ENCODE measurements at places on chromosomes 13 and 19. TPM values are rescaled to one million over a fixed set of nuclear protein-coding genes. Genes with fewer than 3 reads are reported as not detected.

DNA sequence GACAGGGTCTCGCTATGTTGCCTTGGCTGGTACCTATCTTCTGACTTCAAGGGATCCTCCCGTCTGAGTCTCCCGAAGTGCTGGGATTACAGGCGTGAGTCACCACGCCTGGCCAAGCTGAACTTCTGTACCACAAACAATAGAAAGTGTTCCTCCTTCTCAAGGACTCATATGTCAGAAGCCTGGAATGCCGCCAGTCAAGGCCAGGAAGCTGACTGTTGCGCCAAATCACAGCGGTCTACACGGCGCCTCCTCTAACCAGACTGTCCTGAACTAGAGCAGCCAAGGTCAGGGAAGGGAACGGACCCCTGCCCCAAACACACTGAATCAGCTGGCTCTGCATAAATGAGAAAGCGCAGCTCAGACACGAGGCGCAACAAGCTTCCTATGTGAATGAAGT lies 14.6 kb downstream of the RAB20 start:
- DNase-seq: peak; percentile 95

- no peak for DNase-seq
Observed at GRCh38 chr19:57816652-57817051, 1.9 kb upstream of the ZNF552 start.

- no peak for DNase-seq
Observed at GRCh38 chr13:55577847-55578210, 1562.9 kb upstream of the PRR20A start.

Gene ZNF221
- 1.3 TPM for total RNA-seq

DNA sequence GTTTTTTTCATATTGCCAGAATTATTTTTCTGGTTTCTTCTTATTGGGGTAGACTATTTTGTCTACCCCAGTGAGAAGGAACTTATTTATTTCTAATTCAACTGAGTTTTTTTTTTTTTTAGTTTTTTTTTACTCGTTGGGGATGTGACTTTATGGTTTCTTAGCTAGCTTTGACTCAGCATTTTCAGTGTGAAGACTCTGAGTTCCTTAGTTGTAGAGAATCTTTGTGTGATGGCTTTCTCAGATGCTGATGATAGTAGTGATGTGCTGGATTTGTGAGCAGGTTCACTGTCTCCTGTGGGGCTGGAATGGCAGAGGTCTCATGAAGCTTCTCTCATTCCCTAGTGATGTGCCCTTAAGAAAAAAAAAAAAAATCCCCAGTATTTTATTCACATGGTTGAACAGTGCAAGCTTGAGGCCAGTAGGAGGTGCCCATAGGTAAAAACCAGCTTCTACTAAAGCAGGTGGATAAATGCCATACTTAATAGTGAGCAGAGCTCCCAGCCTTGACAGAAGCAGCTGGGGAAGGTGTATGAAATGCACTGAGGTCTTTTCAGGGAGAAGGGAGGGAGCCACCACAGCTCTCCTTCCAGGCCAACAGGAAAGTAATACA lies 106.2 kb upstream of the KLF5 start:
- peak; percentile 64 for DNase-seq

Gene ZNF235
- total RNA-seq: 4.4 TPM

Gene PLEKHG2
- 13.2 TPM for total RNA-seq

Gene CD70
- total RNA-seq: not detected

Data from body of pancreas (tissue), 4 donors.